ENCODE measurements at places on chromosomes 3 and 15.

GRCh38 chr15:101138913-101139880, 112.7 kb downstream of the CHSY1 start:
- DNase-seq, result no peak

GRCh38 chr3:113213896-113214587, 2.7 kb downstream of the BOC start:
- no peak for DNase-seq

DNA sequence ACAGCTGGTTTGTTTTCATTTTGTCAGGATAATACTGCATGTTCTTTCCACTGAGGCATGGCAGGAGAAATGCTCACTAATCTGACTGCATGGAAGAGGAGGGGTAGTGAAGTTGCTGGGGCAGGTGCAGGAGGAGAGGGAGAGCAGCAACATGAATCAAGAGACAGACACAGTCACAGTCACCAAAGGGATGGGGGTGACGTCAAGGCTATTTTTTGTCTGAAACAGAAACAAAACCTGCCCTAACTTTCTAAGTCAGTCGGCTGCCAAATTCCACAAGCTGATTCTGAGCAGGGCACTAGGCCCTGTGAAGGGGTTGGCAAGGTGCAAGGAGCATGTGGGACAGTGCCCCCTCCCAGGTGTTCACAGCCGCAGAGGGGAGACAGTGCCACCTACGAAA, 186.6 kb upstream of the NSMCE3 start:
- DNase-seq, result no peak

- no peak for DNase-seq
These were observed 87.2 kb downstream of the SNRK start for GRCh38 chr3:43373560-43373928.

GRCh38 chr3:172334671-172335207, 113.5 kb downstream of the GHSR start:
- DNase-seq, result no peak

DNA sequence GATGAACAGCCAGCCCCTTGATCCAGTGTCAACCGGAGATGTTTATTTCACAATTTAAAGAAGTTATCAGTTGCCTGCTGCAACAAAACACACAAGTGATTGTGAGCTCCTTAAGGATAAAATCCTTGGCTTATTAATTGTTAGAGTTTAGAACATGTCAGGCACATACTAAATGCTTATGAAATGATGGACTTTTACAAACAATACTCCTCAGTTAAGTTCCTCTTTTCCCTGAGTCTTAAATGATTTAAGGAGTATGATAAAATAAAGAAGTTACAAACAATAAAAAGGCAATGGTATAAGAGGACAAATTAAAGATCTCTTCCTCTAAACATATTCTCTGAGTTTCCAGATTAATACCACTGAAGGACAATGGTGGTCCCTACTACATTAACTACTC, 5.7 kb downstream of the GHSR start:
- DNase-seq, result no peak

- no peak for DNase-seq
These were observed 369.9 kb upstream of the C2CD4B start for GRCh38 chr15:62534996-62535395.

Data from pons (tissue), 1 donor.